ENCODE measurements at places on chromosomes 2 and 18. TPM values are rescaled to one million over a fixed set of nuclear protein-coding genes. Genes with fewer than 3 reads are reported as not detected.
A peak's percentile ranks its signal among the peaks of the same experiment; 100 is the strongest.

- H3K4me3 ChIP-seq = no peak overlapping the region
- no peak for DNase-seq
- no peaks in the 10 kb centered on the region for H3K27me3 ChIP-seq
- H3K4me1 ChIP-seq = no peaks in the 10 kb centered on the region
Measured at GRCh38 chr2:180905002-180905401, 75.4 kb upstream of the UBE2E3 start.

DNA sequence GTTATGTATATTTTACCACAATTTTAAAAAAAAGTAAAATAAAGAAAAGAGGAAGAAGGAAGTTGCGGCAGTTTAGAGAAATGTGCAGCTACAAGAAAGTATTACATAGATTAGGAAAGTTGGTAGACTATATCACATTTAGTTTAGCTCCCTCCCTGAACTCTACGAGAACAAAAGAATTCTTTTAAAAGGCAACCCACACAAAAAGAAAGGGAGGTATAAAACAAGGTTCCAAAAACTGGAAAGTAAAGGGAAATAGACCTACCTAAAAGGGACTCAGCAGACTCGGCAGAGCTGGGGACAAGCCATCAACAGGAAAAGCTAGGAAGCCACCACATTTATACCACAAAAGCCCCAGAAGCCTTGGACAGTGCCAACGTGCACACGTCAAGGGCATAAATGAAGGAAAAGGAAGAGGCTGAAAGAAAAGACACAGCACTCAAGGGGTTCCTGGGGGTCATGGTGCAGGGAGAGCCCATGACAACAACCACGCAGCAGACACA is 9.1 kb downstream of the TMEM127 start:
- H3K36me3 ChIP-seq = peaks cover 21% of the 10 kb centered on the region
- H3K27ac ChIP-seq = no peak overlapping the region
- no peak for DNase-seq

GRCh38 chr2:21037671-21038108 is 6.2 kb downstream of the APOB start:
- H3K27me3 ChIP-seq = no peaks in the 10 kb centered on the region
- no peaks in the 10 kb centered on the region for H3K36me3 ChIP-seq
- no peaks in the 10 kb centered on the region for H3K4me1 ChIP-seq

Gene B4GALT6
- total RNA-seq = 9.0 TPM

GRCh38 chr18:68699043-68699442 is 15.9 kb downstream of the TMX3 start:
- no peak overlapping the region for H3K27ac ChIP-seq
- no peaks in the 10 kb centered on the region for H3K27me3 ChIP-seq
- no peaks in the 10 kb centered on the region for H3K36me3 ChIP-seq
- no peaks in the 10 kb centered on the region for H3K4me1 ChIP-seq
- H3K4me3 ChIP-seq = no peak overlapping the region
- no peak for DNase-seq

DNA sequence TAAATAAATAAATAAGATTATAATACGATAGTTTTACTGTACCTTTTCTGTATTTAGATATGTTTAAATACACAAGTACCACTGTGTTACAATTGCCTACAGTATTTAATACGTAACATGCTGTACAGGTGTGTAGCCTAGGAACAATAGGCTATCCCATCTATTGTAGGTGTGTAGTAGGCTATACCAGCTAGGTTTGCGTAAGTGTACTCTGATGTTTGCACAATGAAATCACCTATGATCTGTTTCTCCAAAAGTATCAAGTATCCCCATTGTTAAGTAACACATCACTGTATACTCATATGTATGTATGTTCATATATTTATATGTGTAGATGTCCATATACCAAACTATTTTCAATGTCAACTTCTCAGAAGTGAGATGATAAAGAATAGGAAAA is 118.2 kb upstream of the RND3 start:
- H3K27me3 ChIP-seq = no peaks in the 10 kb centered on the region
- H3K4me3 ChIP-seq = no peak overlapping the region
- no peaks in the 10 kb centered on the region for H3K4me1 ChIP-seq
- H3K36me3 ChIP-seq = no peaks in the 10 kb centered on the region
- no peak overlapping the region for H3K27ac ChIP-seq

DNA sequence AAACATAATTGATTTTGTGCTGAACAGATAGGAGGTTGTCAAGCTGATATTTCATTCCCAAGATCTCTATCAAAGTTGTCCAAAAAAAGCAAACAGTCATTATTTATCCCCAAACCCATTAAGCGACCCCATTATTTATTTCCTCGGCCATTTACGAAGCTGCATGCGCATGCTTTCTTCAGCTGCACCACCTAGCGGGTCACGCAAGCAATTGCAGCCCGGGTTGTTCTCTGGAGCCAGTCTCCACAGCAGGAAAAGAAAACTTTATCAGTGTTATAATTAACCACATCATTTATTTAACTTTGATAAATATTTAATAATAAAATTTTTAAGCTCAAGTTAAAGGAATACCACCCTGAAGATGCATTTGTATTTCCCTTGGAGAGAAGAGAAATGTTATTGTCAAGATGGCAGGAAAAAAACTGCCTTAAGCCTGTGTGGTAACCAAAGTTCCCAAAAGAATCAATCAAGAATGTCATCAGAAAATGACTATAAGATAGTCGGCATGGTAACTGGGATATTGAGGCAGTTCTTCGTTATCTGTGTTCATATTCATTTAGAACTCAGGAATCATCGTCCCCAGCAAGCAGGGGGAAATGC is 304.7 kb downstream of the FBXO15 start:
- no peak overlapping the region for H3K27ac ChIP-seq
- H3K27me3 ChIP-seq = no peaks in the 10 kb centered on the region
- H3K4me1 ChIP-seq = no peaks in the 10 kb centered on the region
- no peak overlapping the region for H3K4me3 ChIP-seq
- peak; percentile 35 for DNase-seq

Gene OR6B2
- total RNA-seq = not detected

- no peak overlapping the region for H3K4me3 ChIP-seq
- H3K27me3 ChIP-seq = no peaks in the 10 kb centered on the region
- DNase-seq = no peak
- H3K27ac ChIP-seq = no peak overlapping the region
Measured at GRCh38 chr18:7047336-7047735, 70.3 kb downstream of the LAMA1 start.

Gene DOK6
- total RNA-seq = 1.0 TPM

Gene ASIC4
- total RNA-seq = 0.09 TPM

- H3K27me3 ChIP-seq = no peaks in the 10 kb centered on the region
- H3K4me1 ChIP-seq = no peaks in the 10 kb centered on the region
- DNase-seq = no peak
- H3K36me3 ChIP-seq = no peaks in the 10 kb centered on the region
- no peak overlapping the region for H3K27ac ChIP-seq
Measured at GRCh38 chr2:226122041-226122440, 677.6 kb downstream of the IRS1 start.

GRCh38 chr2:60432035-60432601 is 121.3 kb downstream of the BCL11A start:
- no peak overlapping the region for H3K4me3 ChIP-seq
- H3K27ac ChIP-seq = no peak overlapping the region
- no peaks in the 10 kb centered on the region for H3K4me1 ChIP-seq

Gene LCT
- 0.57 TPM for total RNA-seq

Gene VSNL1
- total RNA-seq = 4.4 TPM

Gene HOXD8
- total RNA-seq = 30.8 TPM

DNA sequence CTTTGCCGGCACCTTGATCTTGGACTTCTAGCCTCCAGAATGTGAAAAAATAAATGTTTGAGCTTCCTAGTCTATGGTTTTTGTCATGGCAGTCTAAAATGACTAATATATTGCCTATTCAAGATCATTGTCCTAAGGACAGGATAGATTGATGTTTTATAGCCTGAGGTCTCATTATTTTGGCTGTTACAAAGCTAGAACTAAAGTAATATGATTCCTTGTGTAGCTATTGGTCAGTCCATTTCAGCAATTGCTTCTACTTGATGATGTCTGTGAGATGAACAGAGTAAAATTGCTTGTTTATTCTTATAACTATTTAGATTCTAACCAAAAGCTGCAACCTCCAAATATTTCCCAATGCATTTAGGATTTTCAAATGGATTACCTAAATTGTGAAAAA is 145.0 kb downstream of the HRH4 start:
- no peaks in the 10 kb centered on the region for H3K4me1 ChIP-seq
- H3K36me3 ChIP-seq = no peaks in the 10 kb centered on the region
- H3K4me3 ChIP-seq = no peak overlapping the region
- no peak for DNase-seq

Gene EVA1A
- total RNA-seq = 16.9 TPM

GRCh38 chr2:88054782-88055370 is 707 bp downstream of the KRCC1 start:
- no peaks in the 10 kb centered on the region for H3K36me3 ChIP-seq
- H3K4me3 ChIP-seq = peak overlapping the region; percentile 77
- no peak for DNase-seq

- no peaks in the 10 kb centered on the region for H3K36me3 ChIP-seq
- H3K4me1 ChIP-seq = no peaks in the 10 kb centered on the region
- no peak overlapping the region for H3K4me3 ChIP-seq
- no peak overlapping the region for H3K27ac ChIP-seq
Measured at GRCh38 chr18:62438402-62438801, 84.4 kb upstream of the ZCCHC2 start.

Gene DLX2
- not detected for total RNA-seq

DNA sequence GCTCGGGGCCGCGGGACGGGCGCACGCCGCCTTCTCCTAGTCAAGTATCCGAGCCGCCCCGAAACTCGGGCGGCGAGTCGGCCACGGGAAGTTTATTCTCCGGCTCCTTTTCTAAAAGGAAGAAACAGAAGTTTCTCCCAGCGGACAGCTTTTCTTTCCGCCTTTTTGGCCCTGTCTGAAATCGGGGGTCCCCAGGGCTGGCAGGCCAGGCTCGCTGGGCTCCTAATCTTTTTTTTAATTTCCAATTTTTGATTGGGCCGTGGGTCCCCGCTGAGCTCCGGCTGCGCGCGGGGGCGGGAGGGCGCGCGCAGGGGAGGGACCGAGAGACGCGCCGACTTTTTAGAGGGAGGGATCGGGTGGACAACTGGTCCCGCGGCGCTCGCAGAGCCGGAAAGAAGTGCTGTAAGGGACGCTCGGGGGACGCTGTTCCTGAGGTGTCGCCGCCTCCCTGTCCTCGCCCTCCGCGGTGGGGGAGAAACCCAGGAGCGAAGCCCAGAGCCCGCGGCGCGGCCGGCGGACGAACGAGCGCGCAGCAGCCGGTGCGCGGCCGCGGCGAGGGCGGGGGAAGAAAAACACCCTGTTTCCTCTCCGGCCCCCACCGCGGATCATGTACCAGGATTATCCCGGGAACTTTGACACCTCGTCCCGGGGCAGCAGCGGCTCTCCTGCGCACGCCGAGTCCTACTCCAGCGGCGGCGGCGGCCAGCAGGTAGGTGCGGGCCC is 617 bp downstream of the FOSL2 start:
- peak; percentile 58 for DNase-seq
- peaks cover 7% of the 10 kb centered on the region for H3K4me1 ChIP-seq
- no peaks in the 10 kb centered on the region for H3K36me3 ChIP-seq

Gene LIMS4
- total RNA-seq = not detected

All from prostate gland (tissue), 2 donors.